ENCODE measurements at places on chromosomes 12 and 14.

DNA sequence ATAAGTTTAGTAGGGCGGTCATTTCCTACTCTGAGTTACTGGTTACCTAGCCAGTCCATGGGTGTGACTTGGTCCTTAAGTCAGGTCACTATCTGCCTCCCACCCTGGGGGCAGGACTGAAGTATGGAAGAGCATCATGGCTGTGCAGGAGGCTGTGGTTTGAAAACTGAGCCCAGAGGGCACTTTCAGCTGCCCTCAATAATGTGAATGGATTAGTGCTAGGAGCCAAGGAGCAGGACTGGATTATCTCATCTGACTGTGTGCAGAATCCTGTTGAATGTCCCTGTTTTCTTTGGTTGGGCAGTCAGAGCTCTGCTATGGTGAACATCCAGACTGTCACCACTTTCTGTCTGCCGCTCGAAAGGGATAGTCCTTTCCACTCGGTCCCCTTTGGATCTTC is 1.6 kb downstream of the ATXN7L3B start:
- no peak for DNase-seq

DNA sequence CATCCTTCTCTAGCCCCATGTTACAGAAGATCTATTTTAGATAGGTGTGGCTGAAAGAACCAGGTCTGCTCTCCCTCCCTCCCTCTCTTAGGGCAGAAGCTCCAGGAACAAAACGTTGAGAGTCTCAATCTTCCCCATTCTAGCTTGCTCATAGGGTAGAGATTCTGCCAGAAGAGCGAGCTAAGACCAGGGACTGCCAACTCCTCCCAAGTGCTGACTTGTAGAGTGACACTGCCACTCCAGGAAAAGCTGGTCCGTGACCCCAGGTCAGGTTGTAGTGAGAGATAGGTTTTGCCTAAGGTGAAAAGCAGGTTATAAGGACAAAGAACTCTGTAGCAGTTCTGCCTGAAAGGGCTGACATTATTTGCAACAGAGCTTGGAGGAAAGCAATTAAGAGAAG is 73.4 kb downstream of the INSM2 start:
- DNase-seq: no peak

DNA sequence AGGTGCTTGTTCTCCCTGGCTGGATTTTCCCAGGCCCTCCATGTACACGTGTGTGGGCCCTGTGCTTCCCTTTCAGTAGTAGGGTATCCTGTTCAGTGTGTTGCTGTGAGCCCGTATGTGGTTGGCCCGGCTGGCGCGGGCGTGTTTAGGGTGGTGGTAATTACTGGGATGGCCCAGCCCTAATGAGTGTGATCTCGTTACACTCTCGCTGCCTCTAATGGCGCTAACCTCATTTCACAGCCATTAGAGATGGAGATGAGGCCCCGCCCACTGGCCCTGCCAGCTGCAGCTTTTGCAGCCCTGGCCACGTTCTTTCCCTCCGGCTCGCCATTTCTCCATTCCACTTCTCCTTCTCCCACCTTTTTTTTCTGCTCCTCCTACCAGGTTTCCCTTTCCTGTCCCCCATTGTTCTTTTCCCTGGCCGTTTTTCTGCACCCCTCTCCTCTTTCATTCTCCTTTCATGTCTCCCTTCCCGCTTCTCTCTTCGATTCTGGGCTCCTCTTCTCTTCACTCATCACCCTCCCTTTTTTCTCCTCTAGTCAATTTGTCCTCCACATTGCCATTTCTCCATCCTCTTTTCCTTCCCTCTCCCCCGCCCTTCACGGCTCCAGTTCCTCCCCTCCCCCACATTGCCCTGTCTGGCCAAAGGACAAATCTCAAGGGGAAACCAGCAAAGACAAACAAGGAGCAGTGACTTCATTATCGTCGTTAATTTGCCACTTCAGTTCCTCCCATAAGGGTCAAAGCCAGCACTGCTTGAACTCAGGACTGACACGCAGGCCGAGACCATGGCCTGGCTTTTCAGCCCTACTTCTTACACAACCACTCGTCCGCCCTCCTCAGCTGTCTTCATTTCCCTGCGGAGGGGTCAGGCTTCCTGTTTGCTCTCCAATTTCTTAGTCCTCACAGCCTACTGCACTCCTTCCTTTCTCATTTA is 6.8 kb downstream of the ZFHX2 start:
- no peak for DNase-seq

- no peak for DNase-seq
Observed at GRCh38 chr12:89960607-89961394, 252.2 kb upstream of the ATP2B1 start.

DNA sequence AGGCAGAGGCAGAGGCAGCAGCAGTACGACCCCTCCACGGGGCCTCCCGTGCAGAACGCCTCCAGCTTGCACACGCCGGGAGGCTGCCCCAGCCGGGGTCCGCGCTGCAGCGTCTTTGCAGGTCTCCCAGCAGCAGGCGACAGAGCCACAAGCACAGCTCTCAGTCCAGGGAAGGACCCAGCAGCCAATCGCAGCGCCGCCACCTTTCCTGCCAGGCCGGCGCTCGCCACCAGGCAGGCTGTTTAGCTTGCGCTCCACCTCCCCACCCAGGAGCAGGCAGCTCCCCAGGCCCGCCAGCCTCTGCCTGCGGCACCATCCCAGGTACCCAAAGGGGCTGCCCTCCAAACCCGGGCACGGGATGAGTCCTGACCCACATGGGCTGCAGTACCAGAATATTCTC is 25.2 kb downstream of the DDX51 start:
- no peak for DNase-seq
